ENCODE measurements at places on chromosomes 5 and 9. TPM values are rescaled to one million over a fixed set of nuclear protein-coding genes. Genes with fewer than 3 reads are reported as not detected.

ERBIN gene
- total RNA-seq: 69.2 TPM

RNF183 gene
- total RNA-seq: not detected

SLC23A1 gene
- not detected for total RNA-seq

HRCT1 gene
- total RNA-seq: 4.4 TPM

ANGPTL2 gene
- not detected for total RNA-seq

ZBED3 gene
- total RNA-seq: 14.8 TPM

SCAMP1 gene
- 29.3 TPM for total RNA-seq

TLE1 gene
- total RNA-seq: 26.8 TPM

SV2C gene
- total RNA-seq: not detected

GRCh38 chr5:146781157-146781556 is 97.4 kb downstream of the PPP2R2B start:
- H3K36me3 ChIP-seq: no peaks in the 10 kb centered on the region
- no peak overlapping the region for H3K4me3 ChIP-seq
- no peak for DNase-seq
- peaks cover 12% of the 10 kb centered on the region for H3K27me3 ChIP-seq
- H3K27ac ChIP-seq: no peak overlapping the region

DNA sequence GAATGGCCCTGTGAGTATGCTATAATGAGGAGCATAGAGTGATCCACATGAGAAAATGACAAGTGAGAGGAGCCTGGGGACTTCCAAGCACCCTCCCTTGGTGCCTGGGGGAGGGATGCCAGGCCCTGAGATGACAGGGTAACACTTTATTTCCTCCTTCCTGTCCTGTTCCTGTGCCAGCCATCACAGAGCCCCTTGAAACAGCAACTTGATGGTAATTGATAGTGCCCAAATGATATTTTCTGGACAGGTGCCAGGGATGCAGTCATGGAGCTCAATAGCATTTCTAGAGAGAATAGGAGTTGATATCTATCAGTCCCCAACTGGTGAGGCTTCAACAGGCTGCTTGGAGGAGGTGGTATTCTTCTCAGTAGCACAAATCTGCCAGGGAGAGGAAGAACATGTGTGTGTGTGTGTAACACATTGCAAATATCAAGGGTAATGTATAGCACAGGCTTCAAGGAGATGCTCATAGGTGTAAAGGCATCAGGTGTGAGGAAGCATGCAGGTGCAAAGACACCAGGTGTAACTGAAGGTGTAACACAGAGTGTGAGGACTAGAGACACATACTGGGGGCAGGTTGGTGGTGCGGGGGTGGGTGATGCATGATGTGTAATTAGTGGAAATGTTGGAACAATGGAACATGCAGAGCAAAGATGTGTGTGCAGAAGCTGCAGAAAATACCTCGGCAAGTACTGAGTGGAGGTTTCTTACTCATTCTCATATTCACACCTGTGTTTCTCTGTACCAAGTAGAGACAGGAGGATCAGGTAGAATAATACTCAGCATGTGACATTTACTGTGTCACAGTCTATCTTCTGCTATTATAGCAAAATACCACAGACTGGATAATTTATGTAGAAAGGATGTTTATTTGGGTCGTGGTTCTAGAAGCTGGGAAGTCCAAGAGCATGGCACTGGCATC is 18.1 kb upstream of the WWC1 start:
- DNase-seq: no peak
- H3K4me1 ChIP-seq: peaks cover 20% of the 10 kb centered on the region
- no peak overlapping the region for H3K27ac ChIP-seq
- no peak overlapping the region for H3K4me3 ChIP-seq

GRCh38 chr9:87787735-87788134 is 61.8 kb downstream of the CTSL start:
- H3K27me3 ChIP-seq: no peaks in the 10 kb centered on the region
- peaks cover 7% of the 10 kb centered on the region for H3K4me1 ChIP-seq
- H3K36me3 ChIP-seq: no peaks in the 10 kb centered on the region
- DNase-seq: peak; percentile 47

GRCh38 chr5:14059810-14060209 is 83.3 kb upstream of the TRIO start:
- no peak overlapping the region for H3K27ac ChIP-seq
- H3K36me3 ChIP-seq: no peaks in the 10 kb centered on the region
- H3K4me1 ChIP-seq: no peaks in the 10 kb centered on the region
- no peaks in the 10 kb centered on the region for H3K27me3 ChIP-seq

DNA sequence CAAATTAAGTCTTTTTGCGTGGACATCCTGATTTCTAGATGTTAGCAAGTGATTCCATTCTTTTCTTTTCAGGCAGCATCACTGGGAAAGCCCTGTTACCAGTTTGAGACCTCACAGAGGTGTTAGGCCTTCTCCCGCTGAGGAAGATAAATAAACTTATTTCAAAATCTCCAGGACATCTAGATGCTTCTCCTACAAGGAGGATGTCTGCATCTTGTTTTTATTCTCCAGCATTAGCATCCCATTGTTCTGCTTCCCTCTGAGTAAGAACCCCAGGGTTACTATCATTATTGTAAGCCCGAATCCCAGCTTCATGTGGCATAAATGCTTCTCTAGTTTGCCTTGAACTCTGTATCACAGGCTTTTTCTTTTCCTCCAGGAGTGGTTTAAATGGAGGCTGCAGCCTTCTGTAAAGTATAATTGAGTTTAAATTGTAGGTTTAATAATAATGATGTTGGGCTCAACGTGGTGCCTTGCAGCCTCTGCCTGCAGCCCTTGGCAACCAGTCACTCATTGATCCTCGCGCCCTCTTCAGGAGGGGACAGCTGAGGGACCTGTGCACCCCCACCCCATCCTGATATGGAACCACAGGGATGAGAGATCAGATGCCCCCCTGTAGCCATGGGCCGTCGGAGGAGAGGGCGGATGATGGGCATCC is 114.9 kb downstream of the PDZD2 start:
- no peaks in the 10 kb centered on the region for H3K36me3 ChIP-seq
- no peak for DNase-seq
- no peak overlapping the region for H3K4me3 ChIP-seq
- peaks cover 4% of the 10 kb centered on the region for H3K4me1 ChIP-seq
- H3K27me3 ChIP-seq: peaks cover 20% of the 10 kb centered on the region

GRCh38 chr9:129624947-129625346 is 1.0 kb upstream of the NTMT1 start:
- peaks cover 23% of the 10 kb centered on the region for H3K4me1 ChIP-seq
- DNase-seq: peak; percentile 91
- peak overlapping the region; percentile 72 for H3K27ac ChIP-seq

DNA sequence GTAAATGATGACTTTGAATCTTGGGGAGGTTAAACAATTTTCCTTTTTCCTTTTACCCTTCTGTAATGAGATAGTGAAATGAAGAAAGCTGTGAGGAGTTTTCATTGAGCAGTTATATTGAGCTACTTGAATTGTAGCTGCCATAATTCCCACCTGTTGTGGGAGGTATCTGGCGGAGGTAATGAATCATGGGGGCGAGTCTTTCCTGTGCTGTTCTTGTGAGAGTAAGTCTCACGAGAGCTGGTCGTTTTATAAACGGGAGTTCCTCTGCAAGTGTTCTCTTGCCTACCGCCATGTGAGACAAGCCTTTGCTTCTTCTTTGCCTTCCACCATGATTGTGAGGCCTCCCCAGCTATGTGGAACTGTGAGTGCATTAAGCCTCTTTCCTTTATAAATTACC is 258.4 kb downstream of the FER start:
- peaks cover 15% of the 10 kb centered on the region for H3K36me3 ChIP-seq
- no peak overlapping the region for H3K4me3 ChIP-seq
- no peaks in the 10 kb centered on the region for H3K4me1 ChIP-seq
- no peak for DNase-seq

GRCh38 chr5:134517553-134517952 is 7.9 kb upstream of the JADE2 start:
- no peaks in the 10 kb centered on the region for H3K27me3 ChIP-seq
- H3K27ac ChIP-seq: no peak overlapping the region
- no peak overlapping the region for H3K4me3 ChIP-seq
- H3K4me1 ChIP-seq: peaks cover 5% of the 10 kb centered on the region
- peak; percentile 35 for DNase-seq
- H3K36me3 ChIP-seq: no peaks in the 10 kb centered on the region

- no peaks in the 10 kb centered on the region for H3K36me3 ChIP-seq
- peaks cover 5% of the 10 kb centered on the region for H3K4me1 ChIP-seq
- H3K27ac ChIP-seq: no peak overlapping the region
- DNase-seq: peak; percentile 49
Observed at GRCh38 chr5:153700940-153701339, 210.5 kb downstream of the GRIA1 start.

- H3K4me1 ChIP-seq: no peaks in the 10 kb centered on the region
- H3K36me3 ChIP-seq: no peaks in the 10 kb centered on the region
- H3K27me3 ChIP-seq: peaks cover 13% of the 10 kb centered on the region
- H3K27ac ChIP-seq: no peak overlapping the region
- peak overlapping the region; percentile 53 for H3K4me3 ChIP-seq
- DNase-seq: no peak
Observed at GRCh38 chr9:137168573-137168903, 1.3 kb downstream of the LRRC26 start.

DNA sequence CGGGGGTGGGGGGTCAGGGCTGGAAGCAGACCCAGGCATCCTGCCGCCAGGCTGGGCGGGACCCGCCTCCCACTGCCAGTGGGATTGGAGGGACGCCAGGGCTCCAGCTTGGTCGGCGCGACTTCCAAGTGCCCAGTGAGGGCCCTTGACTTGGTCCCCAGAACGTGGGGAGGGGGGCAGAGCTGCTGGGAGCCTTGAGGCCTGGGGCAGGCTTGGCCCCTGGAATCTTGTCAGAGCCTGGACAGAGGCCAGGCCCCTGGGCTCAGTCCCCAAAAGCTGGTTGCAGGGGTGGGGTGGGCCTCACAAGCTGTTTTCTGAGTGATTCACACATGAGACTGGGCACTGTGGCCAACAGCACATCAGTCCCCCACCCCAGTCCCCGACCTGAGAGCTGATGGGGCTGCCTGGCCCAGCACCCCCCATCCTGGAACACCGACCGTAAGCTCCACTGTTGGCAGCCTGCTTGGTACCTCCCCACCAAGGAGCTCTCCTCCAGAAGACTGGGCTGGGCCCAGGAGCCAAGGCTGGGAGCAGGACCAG is 526 bp downstream of the CLIC3 start:
- no peaks in the 10 kb centered on the region for H3K27me3 ChIP-seq
- peak overlapping the region; percentile 57 for H3K4me3 ChIP-seq
- DNase-seq: peak; percentile 33
- H3K27ac ChIP-seq: peak overlapping the region; percentile 70
- peaks cover 4% of the 10 kb centered on the region for H3K4me1 ChIP-seq

- H3K4me3 ChIP-seq: no peak overlapping the region
- DNase-seq: no peak
- H3K27me3 ChIP-seq: no peaks in the 10 kb centered on the region
Observed at GRCh38 chr5:74576941-74577456, 63.5 kb downstream of the ENC1 start.

DNA sequence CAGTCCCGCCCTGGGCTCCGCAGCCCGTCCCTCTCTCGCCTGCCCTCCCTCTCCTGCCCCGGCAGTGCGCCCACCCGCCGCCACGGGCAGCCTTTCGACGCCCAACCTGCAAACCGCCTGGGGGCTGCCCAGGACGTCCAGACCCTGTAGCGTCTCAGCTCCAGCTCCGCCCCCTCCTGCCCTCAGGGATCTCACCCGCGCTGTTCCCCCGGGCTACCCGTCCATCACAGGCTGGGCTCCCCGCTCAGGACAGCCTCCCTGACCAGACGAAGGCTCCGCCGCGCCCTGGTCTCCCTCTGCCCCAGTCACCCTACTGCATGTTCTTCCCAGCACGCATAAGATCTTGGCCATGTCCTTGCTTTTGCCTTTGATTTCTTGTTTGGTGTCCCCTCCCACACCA is 1.4 kb downstream of the RASGEF1C start:
- peaks cover 8% of the 10 kb centered on the region for H3K4me1 ChIP-seq
- H3K27me3 ChIP-seq: peaks cover 12% of the 10 kb centered on the region
- no peak overlapping the region for H3K27ac ChIP-seq
- DNase-seq: no peak

GRCh38 chr5:56564541-56565282 is 250.6 kb upstream of the MAP3K1 start:
- peak; percentile 22 for DNase-seq
- H3K27me3 ChIP-seq: no peaks in the 10 kb centered on the region
- H3K27ac ChIP-seq: no peak overlapping the region
- H3K36me3 ChIP-seq: no peaks in the 10 kb centered on the region
- H3K4me1 ChIP-seq: peaks cover 4% of the 10 kb centered on the region

DNA sequence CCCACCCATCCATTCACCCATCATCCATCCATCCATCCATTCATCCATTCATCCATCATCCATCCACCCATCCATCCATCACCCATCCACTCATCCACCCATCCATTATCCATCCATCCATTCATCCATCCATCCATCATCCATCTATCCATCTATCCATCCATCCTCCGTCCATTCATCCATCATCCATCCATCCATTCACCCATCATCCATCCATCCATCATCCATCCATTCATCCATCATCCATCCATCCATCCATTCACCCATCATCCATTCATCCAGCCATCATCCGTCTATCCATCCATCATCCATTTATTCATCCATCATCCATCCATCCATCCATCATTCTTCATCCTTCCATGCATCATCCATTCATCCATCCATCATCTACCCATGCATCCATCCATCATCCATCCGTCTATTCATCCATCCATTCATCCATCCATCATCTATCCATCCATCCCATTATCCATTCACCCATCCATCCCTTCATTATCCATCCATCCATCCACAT is 10.1 kb downstream of the ASS1 start:
- H3K27me3 ChIP-seq: no peaks in the 10 kb centered on the region
- no peak overlapping the region for H3K27ac ChIP-seq
- peaks cover 43% of the 10 kb centered on the region for H3K36me3 ChIP-seq
